ENCODE measurements at places on chromosomes 1 and 21. TPM values are rescaled to one million over a fixed set of nuclear protein-coding genes. Genes with fewer than 3 reads are reported as not detected.

LENEP gene
- not detected for total RNA-seq

TMEM51 gene
- total RNA-seq: 4.3 TPM

DNA sequence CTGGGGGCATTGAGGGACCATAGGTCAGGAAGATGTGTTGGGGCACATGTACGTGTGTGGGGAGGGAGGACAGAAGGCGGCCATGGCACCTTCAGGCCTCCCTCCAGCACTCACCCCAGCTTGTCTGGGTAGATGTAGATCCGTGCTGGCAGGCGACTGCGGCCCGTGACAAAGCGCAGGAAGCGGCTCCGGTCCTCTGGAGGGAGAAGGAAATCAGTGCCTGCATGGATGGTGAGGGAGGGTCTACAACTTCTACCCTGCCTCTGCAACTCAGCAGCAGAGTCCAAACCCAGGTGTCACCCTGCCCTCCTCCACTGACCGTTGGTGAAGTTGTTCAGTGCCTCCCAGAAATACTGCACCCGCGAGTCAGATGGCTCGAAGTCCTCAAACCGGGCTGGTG is 7.4 kb downstream of the HECTD3 start:
- no peak for DNase-seq

DNA sequence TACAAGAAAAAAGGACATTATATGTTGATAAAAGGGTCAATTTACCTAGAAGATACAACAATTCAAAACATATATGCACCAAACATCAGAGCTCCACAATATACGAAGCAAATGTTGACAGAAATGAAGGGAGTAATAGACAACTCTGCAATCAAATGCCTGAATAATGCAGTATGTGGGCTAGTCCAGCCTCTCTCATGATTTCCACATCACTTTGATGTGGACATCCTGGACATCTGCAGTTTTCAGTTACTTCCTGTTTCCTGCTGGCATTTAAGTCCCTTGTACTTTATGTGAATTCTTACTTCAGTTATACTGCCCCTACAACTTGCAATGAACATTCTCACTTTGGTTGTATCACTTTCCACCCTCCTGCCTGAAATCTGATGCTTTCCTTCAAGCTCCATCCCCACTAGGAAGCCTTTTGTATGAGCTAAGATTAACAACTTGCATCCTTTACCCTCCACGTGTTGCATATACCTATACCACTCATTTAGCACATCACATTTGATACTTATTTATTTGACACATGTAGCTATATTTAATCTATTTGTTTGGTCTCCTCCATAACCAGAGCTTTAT is 36.7 kb downstream of the DISC1 start:
- DNase-seq: no peak

- DNase-seq: no peak
Observed at GRCh38 chr1:222798116-222798515, 16.7 kb upstream of the DISP1 start.

GRCh38 chr1:3689138-3689750 is 36.9 kb downstream of the TP73 start:
- no peak for DNase-seq

GRCh38 chr1:212698467-212699103 is 1.1 kb downstream of the BATF3 start:
- DNase-seq: no peak

- DNase-seq: no peak
Observed at GRCh38 chr21:20739421-20739820, 258.8 kb upstream of the NCAM2 start.

WNT2B gene
- total RNA-seq: 3.9 TPM

KCNK2 gene
- total RNA-seq: 0.26 TPM

DNA sequence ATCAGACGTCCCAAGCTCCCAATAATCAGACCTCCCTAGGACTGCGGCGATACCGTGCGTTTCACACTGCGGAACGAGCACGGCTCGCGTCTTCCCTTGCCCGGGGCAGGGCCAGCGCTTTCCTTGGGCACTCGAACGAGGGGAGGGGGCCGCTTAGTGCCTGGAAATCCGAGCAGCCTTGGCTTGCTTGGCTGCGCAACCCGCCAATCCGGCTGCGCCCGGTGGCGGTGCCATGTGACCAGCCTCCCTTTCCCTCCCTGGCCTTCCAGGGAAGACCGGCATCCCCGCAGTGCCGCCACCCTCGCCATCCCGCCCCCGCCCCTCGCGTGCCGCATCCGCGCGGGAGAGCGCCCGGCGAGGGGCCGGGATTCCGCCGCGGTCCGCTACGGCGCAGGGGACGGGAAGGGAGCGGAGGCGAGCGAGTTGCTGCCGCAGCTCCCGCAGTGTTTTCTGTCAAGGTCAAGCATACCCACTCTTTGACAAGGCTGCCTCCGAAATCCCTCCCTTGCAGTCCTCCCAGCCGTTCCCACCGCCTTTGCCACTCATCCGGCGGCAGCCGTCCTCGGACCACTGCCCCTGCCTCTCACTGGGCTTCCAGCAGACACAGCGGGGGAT is 8.3 kb upstream of the RNF19B start:
- DNase-seq: peak; percentile 88

- DNase-seq: no peak
Observed at GRCh38 chr1:17093822-17094393, 25.3 kb downstream of the PADI2 start.

AMPD1 gene
- not detected for total RNA-seq

DNA sequence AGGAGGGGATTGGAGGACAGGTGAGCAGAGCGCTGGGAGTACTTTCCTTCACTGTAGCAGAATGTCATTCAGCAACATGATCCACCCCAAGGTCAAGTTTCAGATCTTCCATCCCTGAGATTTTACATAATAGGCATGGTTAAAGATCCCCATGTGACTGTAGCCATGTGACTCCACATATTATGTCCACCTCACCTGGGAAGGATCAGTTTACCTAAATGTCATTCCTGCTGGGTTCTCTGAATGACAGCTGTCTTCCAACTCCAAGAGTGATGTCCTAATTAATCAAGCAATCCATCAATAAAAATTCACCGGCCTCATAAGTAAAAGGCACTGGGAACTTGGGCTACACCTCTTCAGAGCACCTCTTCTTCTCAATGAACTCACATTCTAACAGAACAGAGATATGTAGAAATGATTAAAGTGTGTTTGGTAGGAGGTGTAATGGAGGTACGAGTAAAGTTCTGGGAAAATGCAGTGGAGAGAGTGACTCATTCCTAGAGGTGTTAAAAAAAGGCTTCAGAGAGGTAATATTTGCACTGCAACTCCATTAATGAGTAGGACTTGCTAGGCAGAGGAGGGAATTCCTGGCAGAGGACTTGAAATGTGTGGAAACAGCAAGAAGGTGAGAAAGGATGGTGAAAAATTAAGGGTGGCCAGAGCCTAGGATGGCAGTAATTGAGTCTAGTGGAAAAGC is 22.2 kb upstream of the MAPKAPK2 start:
- DNase-seq: no peak

DNA sequence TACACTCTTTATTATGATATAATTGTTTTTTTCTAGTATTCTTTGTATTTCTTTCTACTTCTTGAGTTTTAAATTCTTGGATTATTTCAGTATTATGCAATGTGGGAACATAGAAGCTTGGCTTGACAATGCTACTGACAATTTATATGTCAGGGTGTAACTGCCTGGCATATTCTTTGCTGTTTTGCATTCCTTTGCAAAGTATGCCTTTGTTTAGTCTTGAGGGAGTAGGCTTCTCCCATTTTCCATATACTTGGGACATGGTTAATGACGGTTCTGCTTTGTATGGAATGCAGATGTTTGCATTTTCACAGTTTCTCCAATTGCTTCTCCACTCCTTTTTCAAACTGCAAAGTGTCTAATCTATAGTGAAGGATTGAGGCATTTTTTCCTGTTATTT is 109.8 kb downstream of the HMCN1 start:
- DNase-seq: no peak

HES4 gene
- 25.5 TPM for total RNA-seq

GRCh38 chr1:153945131-153945794 is 1.3 kb downstream of the DENND4B start:
- DNase-seq: no peak

DNA sequence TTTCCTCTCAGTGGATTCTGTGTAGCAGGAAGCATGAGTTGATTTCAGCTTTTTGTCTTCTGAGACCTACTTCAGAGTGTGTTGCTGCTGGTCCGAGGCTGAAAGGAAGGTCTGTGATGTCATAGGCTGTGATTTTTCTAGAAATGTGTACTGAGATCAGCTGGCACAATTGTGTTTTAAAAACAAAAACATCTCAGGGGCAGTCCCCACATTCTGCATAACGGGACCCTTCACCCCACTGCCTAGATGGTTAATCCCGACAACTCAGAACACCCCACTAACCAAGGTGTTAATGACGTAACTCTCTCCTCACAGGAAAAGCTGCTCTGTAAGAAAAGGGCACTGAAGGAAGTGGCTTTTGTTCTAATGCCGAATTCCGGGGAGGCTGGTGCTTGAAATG is 59.8 kb upstream of the PPP2R5A start:
- no peak for DNase-seq

MMP23B gene
- 17.2 TPM for total RNA-seq

- DNase-seq: no peak
Observed at GRCh38 chr1:232450615-232451014, 179.3 kb downstream of the SIPA1L2 start.

FAM72D gene
- not detected for total RNA-seq

DNA sequence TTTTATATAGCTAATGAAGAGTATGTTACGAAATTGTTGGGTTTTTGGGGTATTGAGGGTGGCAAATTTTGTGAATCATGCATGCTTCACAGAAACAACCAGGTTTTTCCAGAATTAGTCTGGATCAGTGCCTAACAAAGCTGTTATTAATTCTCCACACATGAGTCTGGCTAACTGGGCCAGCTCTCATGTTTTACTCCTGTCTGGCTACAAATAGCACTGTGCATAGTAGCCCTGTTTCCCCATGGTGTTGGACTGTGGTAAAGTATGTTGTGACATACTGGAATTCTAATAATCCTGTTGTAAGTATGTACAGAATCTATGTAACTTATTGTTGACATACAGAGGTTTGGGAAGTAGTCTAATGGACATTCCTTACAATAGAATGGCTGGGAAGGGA is 35.8 kb downstream of the S100B start:
- no peak for DNase-seq

DNA sequence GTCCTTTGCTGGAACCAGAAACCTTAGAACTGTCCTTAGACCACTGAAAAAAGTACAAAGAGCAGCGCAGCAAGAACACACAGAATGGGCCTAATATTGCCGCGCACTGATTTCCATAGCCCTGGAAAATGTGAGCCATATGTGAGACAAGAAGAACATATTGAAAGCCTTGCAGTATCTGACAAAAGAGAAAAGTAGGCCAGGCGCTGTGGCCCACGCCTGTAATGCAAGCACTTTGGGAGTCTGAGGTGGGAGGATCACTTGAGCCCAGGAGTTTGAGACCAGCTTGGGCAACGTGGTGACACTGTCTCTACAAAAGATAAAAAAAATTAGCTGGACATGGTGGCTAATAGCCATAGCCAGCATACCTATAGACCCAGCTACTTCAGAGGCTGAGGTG is 300.7 kb downstream of the RYR2 start:
- DNase-seq: no peak

GRCh38 chr1:19397217-19397945 is 85.3 kb downstream of the SLC66A1 start:
- no peak for DNase-seq

- no peak for DNase-seq
Observed at GRCh38 chr1:174689524-174689923, 241.8 kb downstream of the GPR52 start.

S100A14 gene
- total RNA-seq: 0.35 TPM

DNA sequence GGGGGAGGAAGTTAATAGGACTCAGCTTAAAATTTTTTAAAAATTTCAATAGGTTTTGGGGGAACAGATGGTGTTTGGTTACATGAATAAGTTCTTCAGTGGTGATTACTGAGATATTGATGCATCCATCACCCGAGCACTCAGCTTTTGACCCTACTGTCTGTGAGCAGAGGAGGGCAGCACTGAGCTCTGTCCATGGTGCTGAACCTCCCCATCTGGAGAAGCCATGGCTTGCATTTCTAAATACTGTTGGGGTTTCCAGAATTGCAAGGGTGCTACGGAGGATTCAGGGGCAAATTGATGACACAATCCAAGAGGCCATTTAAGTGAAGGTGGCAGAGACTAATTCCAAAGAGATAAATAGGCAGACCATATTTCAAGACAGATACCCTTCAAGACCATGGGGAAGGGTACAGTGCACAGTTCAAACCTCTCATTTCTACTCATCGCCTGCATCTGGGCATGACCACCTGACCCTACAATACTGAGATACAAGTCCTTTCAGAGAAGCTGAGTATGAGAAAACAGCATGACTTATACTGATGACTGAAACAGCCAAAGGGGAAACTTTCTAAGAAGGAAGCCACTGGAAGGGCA is 17.2 kb downstream of the SYT2 start:
- DNase-seq: no peak

DNA sequence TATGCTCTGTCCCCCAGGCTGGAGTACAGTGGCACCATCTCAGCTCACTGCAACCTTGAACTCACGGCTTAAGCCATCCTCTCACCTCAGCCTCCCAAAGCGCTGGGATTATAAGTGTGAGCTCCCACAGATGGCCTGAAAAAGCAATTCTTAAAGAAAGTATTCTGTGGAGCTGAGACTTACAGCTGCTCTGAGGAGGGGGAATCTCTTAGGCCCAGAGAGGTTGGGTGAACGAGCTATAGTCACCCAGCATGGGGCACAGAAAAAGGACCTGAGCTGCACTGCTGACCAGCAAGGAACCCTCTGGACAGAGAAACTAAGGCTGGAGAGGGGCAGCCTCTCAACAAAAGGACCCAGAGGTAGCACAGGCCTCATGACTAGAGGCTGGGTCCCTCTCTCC is 1.3 kb downstream of the PAQR7 start:
- DNase-seq: no peak

- DNase-seq: no peak
Observed at GRCh38 chr1:115409094-115410015, 71.3 kb upstream of the NGF start.

DNA sequence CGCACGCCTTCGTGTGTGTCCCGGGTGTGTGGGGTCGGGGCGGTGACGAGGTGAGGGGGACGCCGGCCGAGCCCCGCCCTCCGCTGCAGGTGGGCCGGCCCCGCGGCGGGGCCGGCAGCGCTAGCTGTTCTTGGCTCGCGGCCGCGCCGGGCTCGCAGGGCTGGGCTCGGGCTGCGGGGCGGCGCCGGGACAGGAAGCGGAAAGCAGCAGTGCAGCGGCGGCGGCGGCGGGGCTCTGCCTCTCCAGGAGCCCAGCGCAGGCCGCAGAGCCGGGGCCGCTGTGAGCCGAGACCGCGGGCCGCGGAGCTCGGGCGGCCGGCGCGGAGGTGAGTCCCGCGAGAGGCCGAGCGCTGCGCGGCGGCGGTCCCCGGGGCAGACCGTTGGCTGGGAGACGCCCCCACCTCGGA is at the start of gene VANGL1:
Gene VANGL1, plus strand, starts transcription at position 209 of the 406 bp plus-strand sequence. CDS start 9,444 bp downstream, outside the sequence.
- DNase-seq: no peak

PRAMEF17 gene
- not detected for total RNA-seq

DNA sequence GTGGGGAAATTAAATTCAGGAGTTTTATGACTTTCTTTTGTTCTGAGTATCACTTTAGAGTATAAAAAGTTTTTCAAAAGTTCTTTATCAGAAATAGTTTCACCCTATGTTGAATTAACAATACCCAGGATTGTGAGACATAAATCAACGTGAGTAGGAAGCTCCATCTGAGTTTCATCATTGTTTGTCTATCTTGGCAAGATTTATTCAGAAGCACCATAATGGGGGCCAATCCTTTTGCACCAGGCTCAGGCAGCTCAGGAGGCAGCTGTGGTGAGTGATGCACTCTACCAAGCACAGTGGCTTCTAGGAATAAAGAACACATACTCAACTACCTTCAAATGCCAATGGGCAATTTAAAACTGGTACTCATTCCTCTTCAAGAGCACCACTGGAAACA is 12.0 kb downstream of the CREG1 start:
- DNase-seq: no peak

Data from mesenteric fat pad (tissue), 1 donor.